GOT3 (cell line): ENCODE measurements at places on chromosomes 2 and 18.

- no peak for DNase-seq
Measured at GRCh38 chr2:195404651-195405050, 252.4 kb upstream of the SLC39A10 start.

DNA sequence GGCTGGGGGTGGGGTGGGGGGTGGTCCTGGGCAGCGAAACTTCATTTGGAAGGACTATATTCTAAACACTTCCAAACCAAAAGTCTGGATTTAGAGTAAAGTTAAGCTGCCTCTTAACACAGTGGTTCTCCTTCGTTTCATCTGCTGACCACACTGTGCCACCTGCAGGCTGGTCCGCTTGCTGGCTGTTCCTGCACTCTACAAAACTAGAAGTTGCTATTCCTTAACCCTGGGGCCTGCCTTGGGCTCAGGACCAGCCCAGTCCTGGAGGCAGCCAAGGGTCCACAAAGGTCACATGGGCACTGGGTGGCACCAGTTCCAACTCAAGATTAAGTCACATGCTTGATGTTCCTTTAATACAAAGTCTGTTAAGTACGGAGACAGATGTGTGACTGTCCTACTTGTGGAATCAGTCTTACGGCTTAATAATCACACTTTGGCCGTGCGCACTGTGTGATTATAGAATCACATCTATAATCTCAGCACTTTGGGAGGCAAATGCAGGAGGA lies 195.4 kb downstream of the FAM210A start:
- no peak for DNase-seq

- DNase-seq = no peak
Measured at GRCh38 chr2:217016796-217017419, 157.0 kb upstream of the TNP1 start.

DNA sequence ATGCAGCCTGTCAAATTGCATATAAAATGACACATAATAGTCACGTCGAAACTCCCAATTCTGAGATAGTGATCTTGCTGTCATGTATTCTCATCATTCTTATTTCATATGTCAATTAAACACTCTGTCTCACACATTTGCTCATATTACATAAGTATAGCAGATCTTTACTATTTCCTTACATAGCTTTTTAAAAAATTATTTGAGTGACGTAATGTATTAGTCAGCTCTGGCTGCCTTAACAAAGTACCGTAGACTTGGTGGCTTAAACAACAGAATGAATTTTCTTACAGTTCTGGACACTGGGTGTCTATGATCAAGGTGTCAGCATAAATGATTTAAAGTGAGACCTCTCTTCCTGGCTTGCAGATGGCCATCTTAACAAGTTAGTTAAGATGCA lies 1032.3 kb upstream of the NRXN1 start:
- DNase-seq = no peak

- DNase-seq = no peak
Measured at GRCh38 chr2:45728458-45728942, 77.0 kb downstream of the PRKCE start.

DNA sequence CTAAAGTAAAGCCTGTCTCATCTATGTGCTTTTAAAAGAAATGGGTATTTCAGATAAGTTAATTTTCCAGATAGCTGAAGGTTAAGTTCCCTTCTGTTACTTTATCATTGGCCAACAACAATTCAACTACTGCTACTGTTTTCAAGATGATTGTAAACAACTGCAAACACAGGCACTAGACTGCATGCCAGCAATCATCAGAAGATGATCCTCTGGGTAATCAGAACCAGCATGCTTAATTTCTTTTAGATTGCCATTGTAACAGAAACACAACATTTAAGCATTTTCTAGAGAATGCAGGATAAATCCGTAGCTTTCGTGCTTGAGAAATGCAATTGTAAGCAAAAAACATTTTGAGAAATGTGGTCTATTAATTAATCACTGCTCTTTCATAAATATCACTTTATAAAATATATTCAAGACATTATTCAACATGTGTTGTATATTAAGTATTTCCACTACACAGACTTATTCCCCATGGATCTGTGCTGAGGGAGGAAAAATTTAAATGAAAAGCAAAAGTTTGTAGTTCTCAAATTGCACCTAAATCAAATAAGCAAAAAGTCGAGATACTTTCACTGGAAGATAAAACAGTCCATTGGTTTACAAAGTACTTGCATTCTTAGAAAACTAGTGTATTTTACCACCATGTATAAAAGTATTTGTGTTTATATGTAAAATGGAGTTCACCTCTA lies 133.7 kb downstream of the ATL2 start:
- no peak for DNase-seq

DNA sequence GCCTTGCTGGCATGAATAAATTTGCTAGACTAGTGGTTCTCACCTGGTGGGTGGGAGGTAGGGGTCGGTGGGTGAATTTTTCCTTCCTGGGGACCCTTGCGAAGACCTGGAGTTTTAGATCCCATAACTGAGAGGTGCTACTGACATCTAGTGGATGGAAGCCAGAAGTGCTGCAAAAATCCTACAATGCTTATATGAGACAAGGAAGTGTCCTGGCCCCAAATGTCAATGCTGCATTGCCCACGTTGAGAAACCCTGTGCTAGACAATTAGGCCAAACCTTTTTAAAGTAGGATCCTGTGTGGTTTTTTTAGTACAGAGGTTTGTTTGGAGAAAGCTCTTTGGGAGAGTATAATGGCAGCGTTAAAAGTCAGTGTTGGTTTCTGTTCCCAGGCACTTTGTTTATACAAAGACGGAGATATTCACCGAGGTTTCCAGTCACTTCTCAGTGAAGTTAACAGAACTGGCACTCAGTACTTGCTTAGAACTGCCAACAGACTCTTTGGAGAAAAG lies 9.6 kb downstream of the SERPINB8 start:
- DNase-seq = no peak

DNA sequence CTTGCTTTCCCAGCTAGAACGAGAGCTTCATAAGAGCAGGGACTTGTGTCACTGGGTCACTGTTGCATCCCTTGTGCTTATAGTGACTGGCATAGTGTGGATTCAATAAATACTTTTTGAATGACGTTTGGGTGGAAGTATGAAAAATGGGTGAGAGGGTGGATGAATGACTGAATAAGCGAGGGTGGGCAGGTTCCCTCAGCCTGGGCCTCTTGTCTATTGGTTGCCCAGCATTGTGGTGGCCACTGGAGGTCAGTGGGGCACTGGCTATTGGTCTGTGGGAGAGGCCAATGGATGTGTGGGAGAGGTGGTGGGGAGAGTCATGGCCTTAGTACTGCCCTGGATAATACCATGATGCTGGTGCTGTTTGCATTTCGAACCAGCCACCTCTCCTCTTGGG lies 93.8 kb upstream of the SKOR2 start:
- DNase-seq = no peak

DNA sequence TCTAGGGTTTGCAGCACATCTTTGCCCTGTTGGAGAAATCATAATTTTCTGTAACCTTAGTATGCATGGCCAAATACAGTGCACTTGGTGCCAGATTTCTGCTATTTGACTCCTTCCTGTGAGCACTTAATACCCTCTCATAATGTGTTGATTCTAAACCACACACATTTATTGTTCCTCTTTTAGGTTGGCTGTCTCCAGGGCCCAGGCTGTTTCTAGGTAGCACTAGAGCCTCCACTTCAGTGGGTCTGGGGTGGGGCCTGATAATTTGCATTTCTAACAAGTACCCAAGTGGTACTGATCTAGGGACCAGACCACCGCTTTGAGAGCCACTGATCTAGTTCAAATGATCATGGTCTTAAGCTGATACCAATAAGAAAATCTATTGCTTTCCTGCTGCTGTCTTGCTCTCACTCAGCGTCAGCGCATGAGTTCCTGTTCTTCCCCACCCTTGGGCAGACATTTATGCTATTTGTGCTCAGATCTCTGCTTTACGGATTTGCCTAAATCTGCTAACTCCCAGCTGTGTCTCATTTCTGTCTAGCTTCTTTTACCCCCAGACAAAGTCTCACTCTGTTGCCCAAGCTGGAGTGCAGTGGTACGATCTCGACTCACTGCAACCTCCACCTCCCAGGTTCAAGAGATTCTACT lies 7.4 kb downstream of the PTRHD1 start:
- DNase-seq = no peak

DNA sequence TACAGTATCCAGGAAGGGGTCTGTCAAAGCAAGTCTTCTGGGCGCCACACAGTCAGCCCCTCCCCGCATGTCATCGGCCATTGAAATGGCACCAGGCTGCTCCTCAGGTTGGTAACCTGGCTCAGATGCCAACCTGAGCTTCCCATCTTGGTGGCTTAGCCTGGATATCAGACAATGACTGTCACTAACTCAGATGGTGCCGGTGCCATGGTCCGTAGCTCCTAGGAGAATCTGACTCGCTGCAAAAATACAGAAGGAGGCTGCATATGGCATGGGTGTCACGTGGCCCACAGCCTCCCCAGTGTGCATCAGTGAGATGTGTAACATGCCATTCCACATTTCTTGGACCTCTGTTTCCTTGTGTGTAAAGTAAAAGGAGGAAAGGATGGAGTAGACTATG lies 3.2 kb downstream of the NOSTRIN start:
- DNase-seq = no peak

GRCh38 chr2:161420406-161421074 lies 4.4 kb downstream of the TBR1 start:
- DNase-seq = no peak

- no peak for DNase-seq
Measured at GRCh38 chr2:97736185-97736584, 22.8 kb downstream of the ZAP70 start.

DNA sequence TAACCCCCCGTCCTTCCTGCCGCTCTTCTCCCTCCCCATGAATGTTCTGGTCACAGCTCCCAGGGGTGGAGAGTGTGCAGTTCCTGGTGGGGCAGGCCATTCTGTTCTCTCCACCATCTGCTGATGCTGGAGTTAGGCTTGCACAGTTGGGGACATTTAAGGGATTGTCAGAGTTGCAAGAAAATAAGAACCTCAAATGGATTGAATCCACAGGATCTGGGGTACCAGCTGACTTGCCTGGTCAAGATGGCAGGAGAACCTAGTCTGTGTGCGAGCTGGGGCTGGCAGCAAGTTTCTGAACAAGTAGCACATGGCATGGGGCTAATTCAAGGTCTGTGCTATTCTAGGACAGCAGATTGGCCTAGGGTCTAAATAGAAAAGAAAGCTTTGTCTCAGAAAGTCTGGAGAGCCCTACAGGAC lies 60.8 kb upstream of the TXNDC2 start:
- DNase-seq = no peak

DNA sequence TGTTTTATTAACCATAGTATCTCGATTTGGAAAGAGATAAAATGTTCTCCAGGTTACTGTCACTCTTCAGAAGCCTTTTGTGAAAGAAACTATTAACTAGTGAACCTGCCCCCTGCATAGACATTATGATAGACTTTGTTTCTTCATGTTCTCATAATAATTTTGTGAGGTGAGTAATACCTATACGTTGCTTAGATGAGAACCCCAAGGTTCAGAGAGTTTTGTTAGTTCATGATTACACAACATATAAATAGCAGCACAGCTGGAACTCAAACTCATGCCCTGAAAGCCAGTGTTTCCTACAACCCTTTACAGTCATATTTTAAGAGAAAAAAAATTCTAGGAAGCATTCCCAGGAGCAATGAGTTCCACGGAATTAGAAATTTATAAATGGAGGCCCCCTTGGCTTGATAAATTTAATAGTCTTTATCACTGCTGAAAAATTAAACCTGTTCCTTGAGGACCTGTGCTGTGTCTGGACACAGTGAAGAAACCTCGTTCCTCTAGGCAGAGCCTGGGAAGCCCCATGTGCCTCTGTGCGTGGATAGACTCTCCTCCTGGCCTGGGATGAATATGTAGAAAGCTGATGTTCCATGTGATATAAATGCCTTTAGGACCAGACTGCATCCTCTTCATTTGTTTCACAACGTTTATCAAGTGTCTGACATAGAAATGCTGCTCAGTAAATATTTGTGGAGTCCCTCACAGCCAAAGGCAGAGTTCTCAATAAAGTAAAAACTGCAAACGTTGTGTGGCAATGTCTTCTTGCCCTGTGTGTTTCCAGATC lies 1257.0 kb upstream of the GYPC start:
- DNase-seq = no peak

DNA sequence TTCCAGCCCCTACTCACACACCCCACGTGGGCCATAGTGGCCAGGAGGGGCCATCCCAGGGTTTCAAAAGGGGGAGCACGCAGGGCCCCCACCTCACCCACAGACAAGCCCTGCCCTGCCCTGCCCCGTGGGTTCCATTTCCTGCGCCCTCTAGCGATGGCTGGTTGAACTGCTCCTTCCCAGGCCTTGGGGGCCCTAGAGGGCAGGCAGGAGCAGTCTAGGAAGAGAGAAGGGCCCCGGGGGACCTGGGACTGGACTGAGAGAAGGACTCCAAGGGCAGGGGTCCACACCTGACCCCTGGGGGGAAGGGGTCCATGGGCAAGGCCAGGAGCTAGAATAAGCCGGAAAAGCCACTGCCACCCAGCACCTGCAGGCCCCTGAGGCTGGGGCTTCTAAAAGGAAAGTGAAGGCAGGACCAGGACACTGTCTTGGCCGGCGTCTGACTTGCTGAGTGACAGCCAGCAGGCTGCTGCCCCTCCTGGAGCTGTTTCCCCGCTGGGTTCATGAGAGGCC lies 10.1 kb downstream of the CYP26B1 start:
- no peak for DNase-seq

GRCh38 chr2:105567996-105568494 lies 169.2 kb upstream of the FHL2 start:
- no peak for DNase-seq

GRCh38 chr2:135022952-135023880 lies 24.0 kb downstream of the MAP3K19 start:
- no peak for DNase-seq

- DNase-seq = no peak
Measured at GRCh38 chr2:224442071-224442967, 40.4 kb upstream of the FAM124B start.

DNA sequence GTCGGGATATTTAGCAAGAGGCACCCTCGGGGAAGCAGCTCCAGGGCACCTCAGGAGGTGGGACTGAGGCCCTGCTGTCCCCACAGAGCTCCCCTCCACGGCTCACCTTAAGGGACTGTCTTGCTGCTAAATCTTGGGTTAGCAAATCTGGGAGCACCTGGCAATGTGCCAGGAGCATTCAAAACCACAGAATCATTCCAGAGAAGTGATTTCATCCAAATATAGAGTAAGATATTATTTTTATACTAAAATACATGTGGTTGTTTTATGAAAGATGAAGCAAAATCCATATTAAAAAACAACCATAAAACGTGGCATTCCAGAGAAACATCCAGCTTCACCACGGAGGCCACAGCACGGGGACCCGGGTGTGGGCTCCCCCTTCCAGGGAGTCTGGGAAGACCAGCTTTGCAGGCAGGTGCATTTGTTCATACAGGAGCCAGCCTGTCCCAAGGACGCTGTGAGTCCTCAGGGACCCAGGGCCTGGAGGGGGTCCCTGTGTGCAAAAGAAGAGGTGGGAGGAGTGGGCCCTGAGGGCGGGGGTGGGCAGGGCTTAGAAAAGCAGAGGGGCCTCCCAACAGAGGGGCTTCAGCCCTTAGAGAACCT lies 16.3 kb downstream of the HS1BP3 start:
- DNase-seq = no peak

- no peak for DNase-seq
Measured at GRCh38 chr18:63590966-63591695, 4.0 kb downstream of the SERPINB13 start.

- DNase-seq = no peak
Measured at GRCh38 chr2:694174-694573, 17.0 kb upstream of the TMEM18 start.
